SK-N-MC (cell line): ENCODE measurements at places on chromosomes 6 and 20.

DNA sequence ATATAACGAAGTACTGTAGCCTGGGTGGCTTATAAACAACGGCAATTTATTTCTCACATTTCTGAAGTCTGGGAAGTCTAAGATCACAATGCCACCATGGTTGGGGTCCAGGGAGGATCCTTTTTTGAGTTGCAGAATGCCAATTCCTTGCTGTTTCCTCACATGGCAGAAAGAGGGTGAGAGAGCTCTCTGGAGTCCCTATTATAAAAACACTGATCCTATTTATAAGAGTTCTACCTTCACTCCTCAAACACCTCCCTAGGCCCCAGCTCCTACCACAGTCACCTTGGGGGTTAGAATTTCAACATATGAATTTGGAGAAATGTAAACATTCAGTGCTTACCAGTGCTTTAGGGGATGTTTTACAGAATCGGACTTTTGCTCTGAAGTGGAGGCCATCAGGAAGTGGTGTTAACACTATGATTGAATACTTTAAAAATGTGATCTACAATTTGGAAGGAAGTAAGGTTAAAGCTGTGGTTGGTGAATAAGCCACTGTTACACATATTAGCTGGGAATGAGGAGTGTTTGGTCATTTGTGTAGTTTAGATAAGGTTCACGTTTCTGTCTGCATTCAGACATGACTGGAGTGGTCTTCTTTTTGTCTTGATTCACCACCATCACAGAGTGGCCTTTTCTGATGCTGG lies 79.9 kb upstream of the SPTLC3 start:
- DNase-seq, result no peak

- DNase-seq, result no peak
These were observed 1.7 kb downstream of the JAG1 start for GRCh38 chr20:10671919-10672623.

DNA sequence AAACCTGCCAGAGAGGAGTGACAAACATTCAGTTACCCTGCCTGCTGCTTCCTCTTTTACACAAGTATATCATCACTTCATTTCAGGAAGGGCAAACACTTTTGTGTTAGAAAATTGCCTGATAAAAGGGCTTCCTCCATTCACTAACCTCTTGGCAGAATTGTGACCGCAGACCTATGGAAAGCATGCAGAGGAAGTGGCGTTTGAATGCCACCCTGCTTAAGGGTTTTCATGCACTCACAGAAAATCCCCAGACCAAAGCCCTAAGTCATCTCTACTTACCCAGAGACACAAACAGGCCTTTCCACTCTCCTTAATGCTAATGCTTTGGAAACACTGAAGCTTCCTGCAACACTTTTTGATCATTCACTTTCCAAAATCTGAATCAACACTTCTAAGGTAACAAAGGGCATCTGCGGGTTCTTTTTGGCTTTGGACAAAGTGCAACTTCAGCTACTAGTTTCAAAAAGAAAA lies 22.1 kb upstream of the RALGAPA2 start:
- no peak for DNase-seq

DNA sequence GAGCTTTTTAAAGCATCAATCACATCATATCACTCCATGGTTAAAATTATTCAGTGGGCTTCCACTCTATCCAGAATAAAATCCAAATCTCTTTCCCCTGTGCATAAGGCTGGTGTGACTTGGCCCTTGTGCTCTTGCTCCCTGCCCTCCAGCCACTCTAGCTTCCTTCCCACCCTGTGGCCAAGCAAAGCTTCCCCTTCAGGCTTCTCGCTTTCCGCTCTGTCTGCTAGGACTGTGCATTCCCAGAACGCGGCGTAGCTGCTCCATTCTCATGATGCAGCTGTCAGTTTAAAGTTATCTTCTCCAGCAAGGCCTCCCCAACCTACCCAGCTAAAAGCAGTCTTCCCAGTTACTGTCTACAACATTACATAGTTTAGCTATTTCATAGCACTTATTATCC lies 19.4 kb upstream of the KCNK16 start:
- no peak for DNase-seq

DNA sequence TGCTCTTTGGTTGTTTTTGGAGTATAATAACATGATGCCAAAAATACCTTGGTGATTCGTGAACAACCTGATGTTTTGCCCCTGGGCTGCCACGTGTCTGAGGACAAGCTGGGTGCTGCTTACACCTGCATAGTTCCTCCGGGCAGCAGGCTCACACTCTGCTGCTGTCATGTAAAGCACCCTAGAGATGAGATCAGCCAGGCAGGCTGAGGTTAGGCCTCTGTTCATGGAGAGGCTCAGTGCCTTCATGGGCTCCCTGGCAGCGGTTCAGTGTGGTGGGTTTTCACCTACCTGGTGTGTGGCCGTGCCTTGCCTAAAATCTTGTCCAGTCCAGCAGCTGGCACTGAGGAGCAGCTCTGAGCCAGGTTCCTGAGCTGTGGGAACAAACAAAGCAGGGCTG lies 60.1 kb upstream of the TAGAP start:
- DNase-seq, result no peak

- no peak for DNase-seq
These were observed 256.6 kb downstream of the TBC1D7 start for GRCh38 chr6:13071550-13072345.

- no peak for DNase-seq
These were observed 13.7 kb upstream of the CSE1L start for GRCh38 chr20:49032455-49032854.

GRCh38 chr6:71967436-71967835 lies 81.1 kb downstream of the RIMS1 start:
- no peak for DNase-seq

DNA sequence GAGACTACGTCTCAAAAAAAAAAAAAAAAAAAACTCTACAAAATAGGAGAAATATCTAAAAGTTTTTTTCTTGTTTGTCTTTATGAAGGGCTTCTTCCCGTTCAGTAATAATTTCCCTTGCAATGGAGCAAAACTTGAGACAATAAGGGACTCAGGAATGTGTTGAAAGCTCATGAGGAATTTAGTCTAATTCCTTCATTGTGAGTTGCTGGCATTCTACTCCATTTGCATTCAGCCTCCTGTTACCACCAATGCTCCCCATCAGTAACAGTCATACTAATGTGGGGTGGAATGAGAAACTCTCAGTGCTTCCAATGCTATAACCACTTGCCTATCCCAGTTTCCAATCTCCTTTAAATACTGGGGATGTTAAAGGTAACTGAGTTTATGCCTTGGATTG lies 576.7 kb upstream of the AGPAT4 start:
- DNase-seq, result no peak
